NCI-H2227 treated with DMSO at 0.1 percent for 48 hours (cell line): ENCODE measurements at places on chromosomes 4 and X.

- DNase-seq = no peak
Measured at GRCh38 chr4:83381173-83381572, 46.5 kb upstream of the HPSE start.

GRCh38 chr4:147590249-147590920 is 26.8 kb upstream of the TMEM184C start:
- peak; percentile 15 for DNase-seq

DNA sequence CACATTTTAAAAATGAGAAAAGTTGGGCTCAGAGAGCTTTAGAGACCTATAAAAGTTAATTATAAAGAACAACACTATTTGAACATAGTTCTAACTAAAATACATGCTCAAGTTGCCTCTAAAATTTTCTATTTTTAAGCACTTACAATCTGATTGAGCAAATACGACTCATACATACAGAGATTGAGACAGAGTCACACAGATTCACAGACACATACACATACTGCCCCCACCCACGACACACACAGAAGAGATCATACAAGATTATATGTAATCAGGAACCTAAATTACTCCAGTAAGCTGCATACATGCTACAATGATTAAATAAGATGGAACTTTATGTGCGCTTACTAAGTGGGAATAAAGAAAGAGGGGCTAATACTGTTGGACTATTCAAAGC is 2.7 kb upstream of the ASB5 start:
- no peak for DNase-seq

- DNase-seq = no peak
Measured at GRCh38 chr4:158192439-158193158, 17.7 kb upstream of the TMEM144 start.

DNA sequence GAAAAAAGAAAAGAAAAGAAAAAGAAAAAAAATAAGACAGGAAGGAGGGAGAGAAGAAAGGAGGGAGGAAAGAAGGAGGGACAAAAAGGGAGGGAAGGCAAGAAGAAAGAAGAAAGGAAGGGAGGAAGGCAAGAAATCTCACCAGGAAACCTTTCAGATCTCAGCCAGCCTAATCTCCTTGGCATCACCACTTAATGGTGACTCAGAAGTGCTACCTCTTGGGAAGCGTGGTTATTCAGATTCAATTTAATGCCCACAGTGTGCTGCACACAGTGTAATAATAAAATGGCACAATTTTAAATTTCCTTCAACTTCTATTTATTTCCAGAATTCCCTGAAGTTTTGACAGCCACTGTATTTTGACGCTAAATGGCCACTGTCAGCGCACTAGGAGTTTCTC is 50.3 kb downstream of the DKK2 start:
- DNase-seq = no peak

DNA sequence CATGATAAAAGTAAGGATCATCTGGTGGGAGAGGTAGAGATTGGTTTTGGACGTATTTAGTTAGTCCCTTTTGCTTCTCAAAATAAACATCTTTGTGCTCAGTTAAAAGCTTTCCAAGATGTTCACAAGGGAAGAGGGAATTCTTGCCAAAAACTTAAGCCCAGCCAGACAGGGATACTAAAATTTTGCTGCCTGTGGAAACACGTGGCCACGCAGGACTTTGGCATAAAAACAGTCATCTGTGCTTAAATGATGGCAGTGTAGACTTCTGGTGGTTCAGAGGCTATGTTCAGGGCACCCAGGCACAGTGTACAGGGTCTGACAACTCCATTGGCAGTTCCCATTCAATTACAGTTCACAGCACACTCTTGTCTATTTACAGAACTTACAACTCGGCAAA is 93.2 kb upstream of the JADE1 start:
- DNase-seq = no peak

DNA sequence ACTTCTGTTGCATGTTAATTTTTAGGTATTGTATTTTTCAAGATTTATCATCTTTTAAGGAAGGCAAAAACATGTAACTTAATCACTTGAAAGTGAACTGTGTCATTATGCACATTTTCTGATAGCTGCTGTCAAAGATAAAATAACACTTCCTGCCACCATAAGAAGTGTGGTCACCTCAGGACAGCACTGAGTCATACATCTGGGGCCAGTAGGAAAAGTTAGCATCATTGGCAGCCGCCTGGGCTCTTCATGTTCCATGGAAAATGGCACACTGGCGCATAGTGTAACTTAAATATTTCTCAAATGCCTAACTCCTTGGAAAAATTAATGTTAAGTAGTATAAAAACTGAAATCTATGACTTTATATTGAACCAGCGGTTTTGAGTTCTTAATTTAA is 24.2 kb downstream of the CNKSR2 start:
- no peak for DNase-seq

DNA sequence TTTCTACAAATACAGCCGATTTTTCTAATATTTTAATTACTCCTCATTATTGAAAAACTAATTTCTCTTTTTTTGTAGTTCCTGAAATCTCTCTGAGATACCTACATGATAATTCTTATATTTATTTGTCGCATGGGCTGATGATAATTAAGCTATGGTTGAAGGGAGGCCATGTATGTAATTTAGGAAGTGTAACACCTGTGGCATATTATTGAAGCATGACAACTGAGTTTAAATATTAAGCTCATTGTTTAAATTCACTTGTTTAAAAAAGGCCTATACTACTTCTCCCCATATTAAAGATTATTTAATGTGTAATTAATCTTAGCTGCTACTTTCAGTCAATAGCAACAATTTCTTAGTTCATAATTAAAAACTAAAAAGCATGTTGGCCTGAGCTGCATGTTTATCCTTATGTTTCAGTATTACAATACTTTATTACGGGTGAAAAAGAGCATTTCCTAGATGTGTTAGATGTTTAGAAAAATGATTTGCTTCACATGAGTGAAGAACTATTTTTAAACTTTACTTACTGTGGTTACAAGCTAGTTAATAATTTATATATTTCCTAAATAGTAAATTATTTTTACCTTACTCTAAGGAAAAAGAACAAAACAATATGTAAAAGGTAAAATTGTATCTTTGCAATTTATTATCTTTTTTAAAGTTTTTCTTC is 122.4 kb downstream of the RAP1GDS1 start:
- DNase-seq = no peak

DNA sequence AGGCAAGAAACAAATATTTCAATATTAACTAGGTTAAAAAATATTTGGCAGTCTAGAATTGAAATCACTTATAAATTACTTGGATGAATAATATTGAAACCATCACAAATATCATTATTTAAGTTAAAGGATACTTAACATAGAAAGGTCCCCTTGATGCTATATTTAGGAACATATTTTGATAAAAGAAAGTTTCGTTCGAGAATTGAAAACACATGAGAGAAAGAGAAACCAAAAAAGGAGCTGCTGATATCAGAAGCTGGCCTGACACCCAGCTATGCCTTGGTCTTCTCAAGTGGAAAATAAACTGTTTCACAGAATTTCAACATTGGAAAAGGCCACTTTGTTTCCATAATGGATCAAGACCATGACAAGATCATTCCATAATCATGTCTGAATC is 762.4 kb downstream of the DMD start:
- DNase-seq = no peak

DNA sequence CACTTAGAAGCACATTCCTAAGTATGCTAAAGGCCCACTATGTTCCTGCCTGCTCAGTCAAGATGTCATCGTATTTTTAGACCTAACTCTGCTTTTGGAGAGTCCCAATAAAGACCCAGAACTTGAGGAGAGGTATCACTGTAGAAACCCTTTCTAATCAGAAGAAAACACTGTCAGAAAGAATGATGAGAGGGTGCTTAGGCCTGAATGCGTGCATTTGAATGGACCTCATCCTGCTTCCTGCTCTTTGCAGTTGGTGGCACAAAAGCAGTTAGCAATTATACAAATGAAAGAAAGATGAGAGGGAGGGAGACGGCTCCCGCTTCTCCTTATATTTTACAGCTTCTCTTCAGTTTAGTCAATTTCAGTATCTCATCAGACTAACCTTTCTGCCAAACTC is 987.2 kb downstream of the CCSER1 start:
- no peak for DNase-seq

DNA sequence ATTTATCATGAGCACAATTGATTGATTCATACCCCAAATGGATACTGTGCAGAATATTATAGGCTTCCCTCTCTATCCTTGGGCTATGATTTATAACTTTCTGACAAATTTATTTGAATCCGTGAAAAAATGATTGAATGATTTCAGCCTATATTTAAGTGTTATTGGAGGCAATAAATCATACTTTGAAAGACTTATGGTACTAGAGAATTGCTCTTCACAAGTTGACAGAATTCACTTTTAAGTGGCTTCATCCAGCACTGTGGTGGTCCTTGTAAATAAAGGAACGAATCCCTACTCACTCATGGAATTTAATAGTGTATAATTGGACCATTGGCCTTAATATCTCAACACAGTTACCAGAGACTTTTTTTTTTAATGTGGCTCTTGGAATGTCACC is 174.8 kb upstream of the TLL1 start:
- no peak for DNase-seq

DNA sequence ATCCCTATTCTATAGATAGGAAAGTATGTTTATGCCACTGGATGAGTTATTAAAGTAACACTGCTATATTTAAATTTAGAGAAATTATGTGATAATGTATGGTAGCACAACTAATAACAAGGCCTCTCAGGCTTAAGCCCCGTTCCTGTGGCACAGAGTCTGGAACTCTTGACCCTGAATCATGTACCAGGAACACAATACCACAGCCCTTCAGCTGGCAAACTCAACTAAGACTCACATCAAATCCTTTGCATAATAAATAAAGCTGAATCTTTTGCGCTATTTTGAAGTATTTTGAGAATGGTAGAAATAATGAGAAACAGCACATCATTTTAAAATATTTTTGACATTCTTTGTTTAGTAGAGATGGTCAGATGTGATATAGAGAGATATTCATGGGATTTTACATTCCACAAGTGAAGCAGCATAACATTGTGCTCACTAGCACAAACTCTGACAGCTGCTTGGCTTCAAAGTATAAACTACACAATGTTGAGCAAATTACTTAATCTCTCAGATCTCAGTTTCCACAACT is 478.4 kb upstream of the FAM241A start:
- no peak for DNase-seq

GRCh38 chrX:148914783-148915182 is 414.4 kb downstream of the AFF2 start:
- no peak for DNase-seq

DNA sequence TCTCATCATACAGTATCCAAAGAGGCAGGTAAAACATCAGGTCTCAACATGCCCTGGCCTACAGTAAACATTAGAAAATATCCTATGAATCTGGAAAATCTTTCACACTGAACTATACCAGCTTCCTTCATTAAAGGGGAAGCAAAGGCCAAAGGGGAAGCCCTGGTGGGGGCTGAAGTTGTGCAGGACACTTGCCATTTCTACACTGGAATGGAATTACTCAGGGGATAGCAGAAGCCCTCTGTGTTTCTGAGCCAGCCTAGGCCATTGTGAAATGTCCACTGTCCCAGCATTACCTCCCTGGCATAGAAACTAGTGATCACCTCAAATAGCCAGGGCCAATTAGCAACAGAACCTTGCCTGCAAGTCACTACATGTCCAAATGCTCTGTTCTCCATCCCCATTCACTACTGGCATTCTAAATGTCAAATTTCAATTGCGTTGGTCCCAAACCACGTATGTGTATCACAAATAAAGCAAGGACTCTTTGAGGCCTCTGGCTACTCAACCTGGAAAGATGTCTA is 429.9 kb downstream of the AFF2 start:
- no peak for DNase-seq

- DNase-seq = no peak
Measured at GRCh38 chr4:173509036-173510001, 20.7 kb downstream of the HAND2 start.

GRCh38 chr4:10753336-10753735 is 68.8 kb upstream of the CLNK start:
- no peak for DNase-seq

DNA sequence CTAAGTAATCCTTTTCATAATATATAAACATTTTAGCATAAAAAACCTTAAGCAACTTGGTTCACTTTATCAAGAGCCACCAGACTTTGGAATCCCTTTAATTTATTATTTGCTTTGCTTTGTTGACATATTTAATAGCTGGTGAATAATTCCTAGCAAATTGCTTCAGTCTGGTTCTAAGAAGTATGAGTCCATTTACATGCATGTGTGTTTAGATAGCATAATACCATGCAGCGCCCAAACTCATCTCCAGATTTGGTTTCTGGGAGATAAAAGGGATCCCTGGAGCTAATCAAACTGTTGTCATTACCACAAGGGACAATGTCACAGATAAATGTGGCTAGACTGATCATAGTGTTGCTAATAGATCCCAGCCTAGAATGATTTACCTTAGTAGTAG is 111.8 kb downstream of the TMEM144 start:
- DNase-seq = no peak

- no peak for DNase-seq
Measured at GRCh38 chr4:66000510-66001117, 330.3 kb upstream of the EPHA5 start.

DNA sequence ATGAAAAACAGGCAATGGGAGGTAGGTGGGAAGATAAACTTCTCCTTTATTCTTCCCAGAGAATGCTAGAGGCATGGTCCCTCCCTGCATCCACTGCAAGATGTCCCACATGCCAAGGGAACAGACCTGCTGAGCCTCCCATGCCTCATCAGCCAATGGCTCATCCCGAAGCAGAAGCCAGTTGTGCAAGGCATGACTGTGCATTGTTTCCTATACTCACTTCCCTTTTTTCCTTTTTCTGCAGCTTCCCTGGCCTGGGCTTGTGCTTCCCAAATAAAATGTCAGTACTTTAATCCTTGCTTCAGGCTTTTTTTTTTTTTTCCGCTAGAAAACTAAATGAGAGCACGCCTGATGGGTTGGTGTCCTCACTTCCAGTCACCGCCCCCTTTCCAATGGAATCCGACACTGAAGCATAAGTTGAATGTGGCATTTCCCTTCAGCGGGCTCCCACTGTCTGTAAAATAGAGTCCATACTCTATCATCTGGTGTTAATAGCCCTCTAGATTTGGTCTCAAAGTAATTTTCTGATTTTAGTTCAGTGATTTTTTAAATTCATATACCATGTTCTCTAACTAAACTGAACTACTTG is 239.0 kb upstream of the JADE1 start:
- DNase-seq = no peak

DNA sequence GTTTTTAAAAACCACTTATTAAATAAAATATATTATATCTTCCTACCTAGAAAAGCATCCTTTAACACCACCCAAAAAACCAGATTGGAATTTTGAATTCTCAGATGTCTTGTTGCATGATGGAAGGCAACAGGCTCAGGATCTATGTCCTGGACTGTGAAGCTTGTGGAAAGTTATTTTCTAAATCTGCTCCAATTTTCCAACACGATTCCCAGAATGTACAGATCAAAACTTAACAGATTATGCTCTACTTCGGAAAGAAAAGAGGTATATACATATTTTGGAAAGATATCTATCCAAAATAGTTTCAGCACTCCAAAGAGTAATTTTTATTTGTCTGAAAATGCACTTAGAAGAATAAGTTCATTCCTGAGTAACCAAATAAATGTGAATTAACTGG is 291.7 kb upstream of the EMCN start:
- DNase-seq = no peak

- DNase-seq = no peak
Measured at GRCh38 chr4:122479935-122480416, 23.5 kb upstream of the IL2 start.
